ENCODE measurements at places on chromosomes 6 and 20.

GRCh38 chr6:37799263-37799644, 20.3 kb upstream of the ZFAND3 start:
- no peak for DNase-seq

GRCh38 chr6:89242574-89243330, 25.6 kb upstream of the GABRR1 start:
- no peak for DNase-seq

DNA sequence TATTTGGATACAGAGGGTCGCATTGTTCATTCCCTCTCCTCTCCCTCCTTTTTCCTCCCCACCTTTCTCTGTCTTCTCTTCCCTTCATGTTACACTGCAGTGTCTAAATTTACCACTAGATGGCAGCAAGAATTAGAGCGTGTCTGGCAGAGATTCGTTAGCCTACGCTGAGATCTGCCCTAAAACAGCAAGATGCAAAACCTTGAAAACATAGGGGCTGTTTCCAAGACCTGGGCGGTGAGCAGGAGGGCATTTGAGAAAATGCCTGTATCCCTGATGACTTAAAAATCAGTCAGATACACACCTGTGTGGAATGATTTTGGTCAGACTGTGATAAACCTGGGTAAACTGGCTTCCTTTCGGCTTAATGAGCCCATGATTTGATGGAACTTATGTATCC, 101.5 kb upstream of the ISM1 start:
- DNase-seq: peak; percentile 3

- DNase-seq: no peak
Measured at GRCh38 chr6:149843051-149843633, 21.0 kb downstream of the LRP11 start.

DNA sequence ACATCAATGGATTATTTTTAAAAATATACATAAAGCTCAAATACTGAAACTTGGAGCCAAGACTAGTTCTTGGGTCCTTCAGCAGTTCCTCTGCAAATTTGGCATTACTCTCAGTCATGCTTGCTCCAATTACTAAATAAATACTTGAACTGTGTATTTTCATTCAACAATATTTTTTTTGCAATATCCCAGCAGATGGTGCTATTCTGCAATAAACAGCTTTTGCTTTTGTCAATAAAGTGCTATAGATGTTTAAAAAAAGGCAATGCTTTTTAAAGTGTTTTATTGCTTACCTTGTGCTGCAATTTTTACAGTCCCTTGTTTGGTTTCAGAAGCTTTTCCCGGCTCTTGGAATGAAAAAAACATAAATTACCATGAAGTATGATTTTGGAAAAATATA, 243.4 kb downstream of the TRDN start:
- DNase-seq: no peak

DNA sequence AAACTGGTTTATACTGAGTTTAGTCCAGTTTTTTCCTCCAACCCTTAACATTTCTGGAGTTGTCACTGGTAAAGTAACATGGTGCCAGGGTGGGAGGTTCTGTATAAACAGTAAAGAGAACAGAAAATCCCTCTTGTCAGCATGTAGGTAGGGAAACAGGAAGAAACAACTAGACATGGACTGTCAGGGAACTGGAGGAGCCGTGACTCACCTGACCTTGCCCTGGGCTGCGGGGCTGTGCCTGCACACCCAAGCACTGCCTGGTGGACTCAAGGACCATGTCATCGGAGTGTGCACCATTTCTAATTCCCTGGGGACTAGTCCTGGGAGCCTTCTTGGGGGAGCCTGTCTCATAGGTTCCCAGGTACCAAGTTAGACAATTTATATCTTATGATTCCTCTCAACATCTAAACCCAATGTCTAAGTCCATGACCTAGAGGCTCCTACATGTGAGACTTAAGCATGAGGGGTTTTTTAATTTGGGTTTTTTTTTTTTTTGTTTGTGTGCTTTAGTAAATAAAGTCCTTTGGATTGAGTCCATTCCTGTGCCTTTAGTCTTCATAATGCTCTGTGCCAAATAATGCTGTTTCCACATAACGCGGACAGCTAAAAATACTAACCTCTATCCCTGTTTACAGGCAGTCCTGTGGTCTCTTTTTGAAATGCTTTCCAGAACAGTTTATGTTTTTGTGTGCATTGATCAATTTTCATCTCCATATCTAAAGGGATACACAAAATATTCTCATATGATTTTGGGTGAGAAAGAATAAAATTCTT, 136.9 kb upstream of the SUPT3H start:
- DNase-seq: no peak

Measured in stimulated activated CD4-positive, alpha-beta T cell treated with anti-CD3 and anti-CD28 coated beads, Interleukin-12 subunit alpha, Interleukin-12 subunit beta, amount 100 ng/mL, for 48 hours (primary cell).